T-helper 1 cell (primary cell): ENCODE measurements at places on chromosomes 13 and 19.

DNA sequence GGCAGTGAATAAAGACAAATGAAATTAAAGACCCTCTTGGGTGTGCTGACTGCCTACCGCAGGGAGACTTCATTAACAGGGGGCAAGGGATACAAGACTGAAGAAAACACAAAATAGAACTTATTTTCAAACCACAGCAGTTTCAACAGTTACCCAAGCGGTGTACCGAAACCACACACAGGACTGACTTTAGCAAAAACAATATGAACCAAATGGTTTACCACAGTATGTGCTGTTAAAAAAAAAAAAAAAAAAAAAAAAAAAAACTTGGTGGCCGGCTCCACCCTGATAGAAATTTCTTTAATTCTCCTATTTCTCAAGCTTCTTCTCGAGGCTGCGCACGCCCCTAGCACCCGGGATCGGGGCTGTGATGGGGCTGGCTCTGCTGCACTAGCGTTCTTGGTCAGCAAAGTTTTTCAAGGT lies 42.6 kb downstream of the KLF2 start:
- peak; percentile 90 for DNase-seq

GRCh38 chr19:14476673-14477401 lies 1.7 kb upstream of the PTGER1 start:
- DNase-seq = no peak

GRCh38 chr19:35037716-35038622 lies 3.6 kb upstream of the HPN start:
- DNase-seq = no peak

- DNase-seq = no peak
Measured at GRCh38 chr19:55386493-55386971, 800 bp downstream of the RPL28 start.

GRCh38 chr13:92260363-92260762 lies 861.9 kb downstream of the GPC5 start:
- no peak for DNase-seq

GRCh38 chr13:50275392-50276063 lies 260.3 kb downstream of the KCNRG start:
- no peak for DNase-seq
